ENCODE measurements at places on chromosomes 7 and 10. TPM values are rescaled to one million over a fixed set of nuclear protein-coding genes. Genes with fewer than 3 reads are reported as not detected.

Gene TMEM225B
- 0.17 TPM for total RNA-seq

Gene CCL24
- total RNA-seq: 2.1 TPM

Gene SOSTDC1
- 0.56 TPM for total RNA-seq

GRCh38 chr10:44510379-44511115 lies 125.7 kb upstream of the CXCL12 start:
- no peak for DNase-seq
- no peak overlapping the region for H3K27ac ChIP-seq
- no peaks in the 10 kb centered on the region for H3K36me3 ChIP-seq
- no peaks in the 10 kb centered on the region for H3K27me3 ChIP-seq
- no peaks in the 10 kb centered on the region for H3K4me1 ChIP-seq
- H3K4me3 ChIP-seq: no peak overlapping the region

DNA sequence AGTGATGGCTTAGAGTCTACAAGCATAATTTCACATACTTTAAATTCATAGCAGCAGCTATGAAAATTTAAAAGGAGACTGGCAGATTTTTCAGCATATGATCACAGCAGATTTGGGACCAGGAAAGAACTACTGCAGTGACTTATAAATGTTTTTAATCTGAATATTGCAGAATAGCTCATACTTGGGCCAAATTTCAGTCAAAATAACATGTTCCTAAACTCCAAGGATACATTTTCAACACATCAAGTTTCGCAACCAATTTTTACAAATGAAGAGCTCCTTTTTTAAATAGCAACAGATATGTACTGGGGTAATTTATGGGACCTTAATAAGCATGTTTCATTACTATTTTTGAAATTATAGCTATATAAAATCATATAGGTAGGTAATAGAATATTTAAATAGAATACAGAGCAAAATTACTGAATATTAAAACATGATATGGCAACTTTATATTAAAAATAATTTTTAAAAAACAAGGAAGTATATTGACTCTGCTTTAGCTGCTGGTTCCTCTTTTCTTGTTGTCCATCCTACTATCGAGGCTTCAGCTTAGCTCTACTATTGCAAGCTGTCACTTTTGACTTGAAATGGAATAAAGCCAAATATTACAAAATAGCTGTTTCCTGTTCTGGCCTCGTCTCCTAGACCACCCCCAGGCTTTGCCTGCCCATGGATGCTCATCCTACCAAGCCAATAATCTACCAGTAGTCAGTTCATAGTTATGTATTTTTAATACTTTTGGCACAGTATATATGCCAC lies 123.1 kb downstream of the NRBF2 start:
- no peak overlapping the region for H3K27ac ChIP-seq
- H3K27me3 ChIP-seq: no peaks in the 10 kb centered on the region
- peaks cover under 1% of the 10 kb centered on the region for H3K36me3 ChIP-seq
- H3K4me3 ChIP-seq: no peak overlapping the region
- H3K4me1 ChIP-seq: peaks cover 69% of the 10 kb centered on the region
- no peak for DNase-seq

DNA sequence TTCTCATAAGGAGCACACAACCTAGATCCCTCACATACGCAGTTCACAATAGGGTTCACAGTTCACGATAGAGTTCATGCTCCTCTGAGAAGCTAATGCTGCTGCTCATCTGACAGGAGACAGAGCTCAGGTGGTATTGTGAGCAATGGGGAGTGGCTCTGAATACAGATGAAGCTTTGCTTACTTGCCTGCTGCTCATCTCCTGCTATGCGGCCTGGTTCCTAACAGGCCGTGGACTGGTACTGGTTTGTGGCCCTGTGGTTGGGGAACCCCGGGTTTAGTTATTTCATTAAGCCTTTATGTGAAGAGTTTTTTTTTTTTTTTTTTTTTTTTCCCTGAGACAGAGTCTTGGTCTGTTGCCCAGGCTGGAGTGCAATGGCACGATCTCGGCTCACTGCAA lies 19.4 kb downstream of the SLK start:
- DNase-seq: no peak
- H3K27ac ChIP-seq: no peak overlapping the region
- H3K4me1 ChIP-seq: peaks cover 2% of the 10 kb centered on the region
- H3K4me3 ChIP-seq: no peak overlapping the region

DNA sequence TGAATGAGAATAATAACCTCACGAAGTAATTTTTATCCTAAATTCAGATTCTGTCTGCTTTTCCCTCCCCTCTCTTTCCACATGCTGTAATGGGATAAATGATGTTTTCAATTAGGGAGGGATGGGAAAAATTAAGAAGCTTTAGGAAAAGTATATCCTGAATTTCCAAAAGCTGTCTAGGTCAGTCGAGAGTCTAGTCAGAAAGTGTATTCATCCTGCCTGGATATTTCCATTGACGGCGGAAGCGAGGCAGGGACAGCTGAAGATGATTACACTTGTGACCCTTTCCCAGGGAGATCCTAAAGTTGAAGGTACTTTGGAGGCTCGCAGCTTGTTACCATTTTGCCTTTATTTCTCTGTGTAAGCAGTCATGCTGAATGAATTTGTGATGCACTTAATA lies 204.1 kb downstream of the ZNF365 start:
- H3K4me3 ChIP-seq: no peak overlapping the region
- no peaks in the 10 kb centered on the region for H3K36me3 ChIP-seq
- H3K4me1 ChIP-seq: no peaks in the 10 kb centered on the region
- H3K27me3 ChIP-seq: no peaks in the 10 kb centered on the region
- DNase-seq: no peak

DNA sequence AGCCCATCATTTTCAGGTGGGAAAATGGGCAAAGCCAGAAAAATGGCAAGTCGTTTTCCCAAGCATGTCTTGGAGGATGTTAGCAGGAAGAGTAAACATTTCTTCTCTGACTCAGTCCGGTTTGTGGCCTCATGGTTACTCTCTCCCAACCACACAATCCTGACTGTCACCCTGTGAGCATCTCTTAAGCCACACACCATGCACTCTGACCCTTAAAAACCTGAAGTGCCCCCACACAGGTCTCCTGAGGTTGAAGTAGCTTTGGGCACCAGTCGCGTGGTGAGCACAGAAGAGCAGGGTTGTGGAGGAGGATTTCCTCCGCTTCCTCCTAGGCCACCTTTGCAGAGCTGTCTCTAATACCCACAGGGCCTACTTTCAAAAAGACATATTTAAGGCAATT lies 387.3 kb upstream of the NPVF start:
- H3K36me3 ChIP-seq: no peaks in the 10 kb centered on the region
- H3K4me3 ChIP-seq: no peak overlapping the region
- no peaks in the 10 kb centered on the region for H3K27me3 ChIP-seq
- DNase-seq: no peak
- H3K27ac ChIP-seq: no peak overlapping the region

Measured in liver (tissue), 10 donors.